GM10248 (cell line): ENCODE measurements at places on chromosomes 2 and 18.
A peak's percentile ranks its signal among the peaks of the same experiment; 100 is the strongest.

DNA sequence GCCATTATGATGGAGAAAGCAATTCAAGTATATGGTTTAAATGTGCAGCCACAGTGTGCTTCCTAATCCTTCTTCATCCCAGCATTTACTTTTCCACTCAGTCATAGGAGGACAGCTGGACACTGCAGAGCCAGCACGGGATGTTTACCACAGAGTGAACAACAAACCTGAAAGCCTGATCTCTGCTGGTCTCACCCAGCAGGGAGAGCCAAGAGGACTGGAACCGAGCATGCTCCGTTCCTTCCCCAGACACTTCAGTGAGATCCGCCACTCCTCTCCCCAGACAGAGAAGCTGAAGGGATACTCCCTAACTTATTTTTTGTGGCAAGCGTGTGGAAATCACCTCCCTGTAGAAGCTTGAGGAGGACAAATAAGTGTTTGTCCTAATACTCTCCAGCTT, 23.2 kb upstream of the GORASP2 start:
- DNase-seq: no peak

DNA sequence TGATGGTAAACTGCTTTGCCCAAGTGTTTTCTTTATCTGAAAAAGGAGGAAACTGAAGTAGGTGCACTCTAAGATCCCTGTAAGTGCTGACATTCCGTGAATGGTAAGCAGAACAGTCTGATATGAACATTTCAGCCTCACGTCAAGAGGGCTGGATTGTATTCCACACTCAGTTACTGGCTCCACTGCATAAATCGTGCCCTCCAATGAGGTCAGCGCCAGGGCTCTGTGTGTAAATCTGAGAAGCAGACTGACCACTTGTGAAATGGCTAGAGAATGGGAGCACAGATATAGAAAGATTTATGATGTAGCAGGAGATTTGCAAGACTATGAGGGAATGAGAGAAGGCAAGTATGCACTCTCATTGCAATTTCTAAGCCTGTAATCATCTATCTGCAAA, 153.0 kb downstream of the ICOS start:
- no peak for DNase-seq

GRCh38 chr2:224034017-224034416, 5.1 kb downstream of the SERPINE2 start:
- no peak for DNase-seq

DNA sequence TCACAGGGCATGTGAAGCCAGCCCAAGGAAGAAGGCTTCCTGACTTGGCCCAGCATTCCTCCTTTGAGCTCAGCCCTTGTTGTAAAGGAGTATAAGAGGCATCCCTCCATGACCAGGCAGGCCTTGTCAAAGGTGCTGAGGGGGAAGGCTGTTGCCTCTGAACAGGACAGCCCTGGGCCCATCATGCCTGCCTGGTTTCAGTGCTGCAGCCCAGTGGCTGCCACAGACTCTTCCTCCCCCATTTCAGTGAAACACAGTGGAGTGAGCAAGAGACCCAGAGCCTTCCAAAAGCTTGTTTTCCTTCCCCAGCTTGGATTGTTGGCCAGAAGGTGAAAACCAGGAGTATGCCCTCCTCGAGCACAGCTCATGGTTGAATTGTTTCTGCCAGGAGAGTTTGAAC, 19.9 kb upstream of the RPL37A start:
- no peak for DNase-seq

- DNase-seq: peak; percentile 65
These were observed 2.2 kb downstream of the DSG2 start for GRCh38 chr18:31500051-31500688.

DNA sequence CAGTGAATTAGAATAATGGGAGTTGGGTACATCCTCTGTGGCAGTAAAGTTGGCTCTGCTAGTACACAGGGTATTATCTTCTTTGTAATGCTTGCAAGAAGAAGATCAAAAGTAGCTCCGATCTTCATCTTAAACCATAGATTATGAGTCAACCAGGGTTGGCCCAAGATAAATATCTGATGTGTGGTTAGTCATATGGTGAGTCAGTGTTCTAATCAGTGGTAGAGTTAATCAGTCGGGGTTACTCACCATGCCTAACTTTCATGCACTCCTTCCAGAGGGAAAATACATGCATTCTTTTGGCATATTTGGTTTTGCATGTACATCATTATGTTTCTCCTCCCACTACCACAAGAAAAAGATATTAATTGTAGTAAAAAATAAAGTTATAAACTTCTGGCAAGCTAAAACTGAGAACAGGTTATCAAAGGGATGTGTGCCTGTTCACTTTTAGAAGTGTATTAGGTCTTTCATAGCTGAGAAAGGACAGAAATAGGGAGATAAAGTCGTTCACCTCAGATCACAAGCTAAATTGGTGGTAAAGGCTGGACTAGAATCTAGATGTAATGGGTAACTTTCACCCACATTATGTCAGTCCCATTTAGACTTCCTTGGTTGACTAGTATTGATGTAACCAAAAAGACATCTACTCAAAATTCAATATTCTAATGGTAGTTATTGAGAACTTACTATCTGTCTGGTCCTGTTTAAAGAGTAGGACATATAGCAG, 684.4 kb downstream of the IRS1 start:
- DNase-seq: no peak

GRCh38 chr2:128505150-128505490, 186.5 kb upstream of the HS6ST1 start:
- no peak for DNase-seq

DNA sequence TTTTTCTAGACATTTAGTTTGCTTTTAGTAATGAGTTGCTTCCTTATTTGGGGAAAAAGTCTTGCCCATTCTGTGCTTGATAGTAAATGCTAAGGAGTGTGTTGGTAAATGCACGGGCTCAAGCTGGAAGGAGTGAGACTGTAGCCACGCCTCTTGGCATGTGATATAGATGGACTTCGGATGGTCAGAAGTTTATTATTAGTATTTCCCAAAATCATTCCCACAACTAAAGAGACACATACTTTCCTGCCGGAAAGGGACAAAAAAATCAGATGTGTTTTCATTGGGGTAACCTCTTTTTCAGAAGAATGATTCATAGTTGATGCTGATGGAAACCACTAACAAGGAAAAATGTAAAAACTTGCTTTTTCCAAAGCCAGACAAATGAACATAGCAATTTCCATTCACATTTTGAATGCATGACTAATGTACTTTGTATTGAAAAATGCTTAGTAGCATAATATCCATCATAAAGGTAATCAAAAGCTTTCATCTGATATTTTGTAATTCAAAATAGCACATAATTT, 133.2 kb downstream of the ZNF532 start:
- no peak for DNase-seq

DNA sequence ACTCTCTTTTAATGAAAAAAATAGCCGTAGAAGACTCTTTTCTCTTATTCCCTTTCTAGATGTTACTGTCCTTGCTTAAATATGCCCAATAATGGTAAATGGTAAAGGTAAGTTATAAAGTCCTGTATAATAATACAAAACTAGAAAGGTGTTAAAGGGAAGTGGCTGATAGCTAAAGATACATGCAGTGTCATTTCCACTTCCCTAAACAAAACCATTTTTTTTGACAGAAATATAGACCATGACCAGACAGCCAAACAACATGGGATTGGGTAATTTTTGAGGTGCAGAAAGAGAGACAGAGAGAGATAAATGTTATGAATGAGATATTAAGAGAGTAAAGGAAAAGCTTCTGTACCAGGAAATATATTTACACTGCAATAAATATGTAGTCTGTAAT, 731.7 kb upstream of the REG3G start:
- DNase-seq: no peak

DNA sequence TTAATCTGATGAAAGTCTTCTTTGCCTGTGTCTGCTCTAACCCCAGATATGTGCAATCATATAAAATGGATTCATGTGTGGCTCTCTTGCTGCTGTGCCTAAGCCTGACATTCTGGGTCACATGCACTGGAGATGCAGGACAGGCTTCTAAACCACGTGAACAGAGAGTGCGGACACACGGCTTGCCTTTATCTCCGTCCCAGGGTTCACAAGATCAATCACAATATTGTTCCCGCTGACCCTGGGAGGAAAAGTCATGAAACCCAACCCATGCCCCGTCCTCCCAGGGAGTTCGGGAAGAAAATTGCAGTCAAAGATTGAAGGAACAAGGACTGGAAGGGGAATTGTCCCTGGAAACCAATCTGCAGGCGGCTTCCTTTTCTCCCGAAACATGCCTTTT, 74.8 kb downstream of the VAPA start:
- DNase-seq: no peak

DNA sequence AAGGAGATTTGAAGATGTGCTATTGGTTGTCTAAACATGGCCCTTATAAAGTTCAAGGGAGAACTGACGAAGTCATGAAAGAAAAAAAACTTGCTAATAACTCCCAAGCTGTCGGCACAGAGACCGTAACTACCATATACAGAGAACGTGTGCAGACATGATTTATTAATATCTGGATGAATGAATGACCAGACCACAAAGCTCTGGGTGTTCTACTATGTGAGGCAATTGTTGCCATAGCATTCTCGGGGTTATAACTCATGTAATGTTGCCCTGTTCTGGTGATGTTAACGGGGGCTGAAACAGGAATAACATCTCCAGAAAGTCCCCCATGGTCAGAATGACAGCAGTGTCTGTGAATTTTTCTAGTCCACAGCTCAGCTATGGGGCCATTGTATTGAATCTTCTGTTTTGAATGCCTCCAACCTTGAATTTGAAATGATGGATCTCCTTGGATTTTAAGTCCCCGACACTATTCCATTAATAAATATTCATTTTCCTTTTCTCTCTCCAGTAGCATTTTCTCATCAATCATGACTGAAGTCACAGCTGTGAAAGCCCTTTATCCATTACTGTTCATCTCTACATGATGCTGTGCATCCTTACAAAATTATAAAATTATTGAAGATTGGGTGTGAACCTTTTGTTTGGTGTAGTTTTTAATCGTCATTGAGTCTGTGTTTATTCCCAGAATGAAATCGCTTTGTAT, 483.4 kb upstream of the KLHL29 start:
- DNase-seq: no peak

GRCh38 chr2:189287982-189288521, 108.5 kb upstream of the COL5A2 start:
- peak; percentile 14 for DNase-seq

DNA sequence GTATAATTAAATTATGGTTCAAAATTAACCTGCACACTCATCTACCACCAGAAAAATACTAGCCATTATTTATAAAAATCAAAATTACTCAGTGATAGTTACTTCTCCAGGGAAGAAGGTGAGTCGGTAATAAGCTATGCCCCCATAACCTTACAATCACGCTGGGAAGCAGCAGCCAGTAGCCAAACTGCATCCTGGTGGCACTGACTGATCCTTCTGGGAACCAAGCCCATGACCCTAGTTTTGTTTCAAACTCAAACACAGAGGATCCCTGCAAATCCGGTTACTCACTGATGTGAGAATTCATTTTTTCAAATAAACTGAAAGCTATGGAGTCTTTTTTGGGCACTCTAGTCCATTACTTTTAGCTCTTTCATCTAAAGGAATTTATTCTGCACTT, 88.2 kb upstream of the VWC2L start:
- DNase-seq: no peak

DNA sequence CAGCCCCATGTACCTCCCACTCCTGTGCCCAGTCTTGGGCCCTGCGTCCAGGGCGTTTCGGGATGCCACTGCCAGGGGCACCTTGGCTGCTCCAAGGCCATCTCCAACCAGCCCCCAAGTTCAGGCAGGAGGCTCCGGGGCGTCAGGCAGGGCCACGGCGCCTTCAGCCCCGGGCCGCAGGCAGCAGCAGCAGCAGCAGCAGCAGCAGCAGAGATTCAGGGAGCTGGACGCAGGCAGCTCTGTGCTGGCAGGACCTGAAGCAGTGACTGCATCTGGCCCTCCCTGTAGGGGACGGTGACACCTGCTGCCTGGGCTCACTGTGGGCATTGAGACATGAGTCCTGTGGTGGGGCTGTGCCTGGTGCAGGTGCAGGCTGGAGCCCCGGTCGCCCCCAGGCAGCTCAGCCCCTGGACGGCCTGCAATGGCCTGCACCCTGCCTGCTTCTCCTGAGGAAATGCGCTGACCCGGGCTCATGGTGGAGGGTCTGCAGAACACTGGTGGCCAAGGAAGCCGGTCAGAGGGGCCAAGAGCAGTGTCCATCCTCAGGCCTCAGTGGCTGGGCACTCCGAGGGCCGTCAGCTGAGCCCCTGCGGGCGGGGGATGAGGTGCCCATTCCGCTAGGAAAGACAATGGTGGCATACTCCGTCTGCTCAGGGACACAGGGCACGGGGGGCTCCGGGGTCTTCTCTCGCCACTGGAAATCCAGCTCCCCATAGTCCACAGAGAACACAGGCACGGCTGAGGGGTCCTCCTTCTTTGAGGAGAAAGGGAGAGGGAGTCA, 8.0 kb downstream of the PDCD1 start:
- DNase-seq: peak; percentile 15

DNA sequence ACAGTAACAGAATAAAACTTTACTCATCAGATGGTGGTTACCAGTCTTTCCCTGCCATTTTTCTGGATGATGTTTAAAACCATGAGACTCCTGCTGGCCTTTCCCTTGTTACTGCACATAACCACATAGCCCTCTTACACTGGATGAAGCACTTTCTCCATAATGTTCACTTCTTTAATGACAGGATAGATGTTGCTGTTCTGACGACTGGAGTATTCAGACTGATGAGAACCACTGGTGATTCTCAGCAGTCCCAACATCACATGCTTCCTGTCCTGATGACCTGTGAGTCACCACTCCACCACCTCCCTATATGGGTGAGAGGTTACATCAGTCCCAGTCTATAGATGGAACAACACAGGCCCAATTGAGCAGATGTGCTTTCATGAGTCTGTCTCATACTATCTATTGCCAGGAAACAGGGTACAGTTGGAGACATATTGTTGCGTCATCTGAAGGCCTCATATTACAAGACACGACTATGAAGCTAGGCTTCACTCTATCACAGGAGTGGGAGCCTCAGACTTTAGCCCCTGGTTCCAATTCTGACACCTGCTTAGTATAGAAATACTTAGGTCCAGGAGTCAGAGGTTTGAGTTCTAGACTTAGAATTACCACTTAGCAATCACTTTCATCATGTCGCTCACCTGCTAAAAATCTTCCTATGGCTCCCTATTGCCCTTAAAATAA, 145.7 kb upstream of the KLF7 start:
- DNase-seq: peak; percentile 67

GRCh38 chr18:74804677-74805076, 207.0 kb downstream of the ZNF407 start:
- no peak for DNase-seq

DNA sequence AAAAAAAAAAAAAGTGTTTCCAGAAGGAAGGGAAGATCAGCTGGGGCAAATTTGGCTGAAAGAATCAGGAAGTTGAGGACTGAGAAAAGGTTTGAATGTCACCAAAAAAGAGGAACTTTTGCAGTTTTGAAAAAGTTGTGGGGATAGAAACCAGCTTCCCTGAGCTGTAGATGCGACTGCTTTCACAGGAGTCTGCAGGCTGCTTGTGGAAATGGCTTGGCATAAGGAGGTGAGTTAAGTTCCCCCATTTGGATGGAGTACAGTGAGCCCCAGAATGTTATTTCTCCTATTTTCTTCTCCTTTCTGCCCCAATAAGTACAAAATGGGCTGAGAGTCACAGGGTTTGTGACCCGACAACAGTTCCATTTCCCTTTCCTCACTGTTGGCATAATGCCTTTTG, 16.5 kb upstream of the ME2 start:
- DNase-seq: no peak
